ENCODE measurements at places on chromosomes 11 and 22.
A peak's percentile ranks its signal among the peaks of the same experiment; 100 is the strongest.

DNA sequence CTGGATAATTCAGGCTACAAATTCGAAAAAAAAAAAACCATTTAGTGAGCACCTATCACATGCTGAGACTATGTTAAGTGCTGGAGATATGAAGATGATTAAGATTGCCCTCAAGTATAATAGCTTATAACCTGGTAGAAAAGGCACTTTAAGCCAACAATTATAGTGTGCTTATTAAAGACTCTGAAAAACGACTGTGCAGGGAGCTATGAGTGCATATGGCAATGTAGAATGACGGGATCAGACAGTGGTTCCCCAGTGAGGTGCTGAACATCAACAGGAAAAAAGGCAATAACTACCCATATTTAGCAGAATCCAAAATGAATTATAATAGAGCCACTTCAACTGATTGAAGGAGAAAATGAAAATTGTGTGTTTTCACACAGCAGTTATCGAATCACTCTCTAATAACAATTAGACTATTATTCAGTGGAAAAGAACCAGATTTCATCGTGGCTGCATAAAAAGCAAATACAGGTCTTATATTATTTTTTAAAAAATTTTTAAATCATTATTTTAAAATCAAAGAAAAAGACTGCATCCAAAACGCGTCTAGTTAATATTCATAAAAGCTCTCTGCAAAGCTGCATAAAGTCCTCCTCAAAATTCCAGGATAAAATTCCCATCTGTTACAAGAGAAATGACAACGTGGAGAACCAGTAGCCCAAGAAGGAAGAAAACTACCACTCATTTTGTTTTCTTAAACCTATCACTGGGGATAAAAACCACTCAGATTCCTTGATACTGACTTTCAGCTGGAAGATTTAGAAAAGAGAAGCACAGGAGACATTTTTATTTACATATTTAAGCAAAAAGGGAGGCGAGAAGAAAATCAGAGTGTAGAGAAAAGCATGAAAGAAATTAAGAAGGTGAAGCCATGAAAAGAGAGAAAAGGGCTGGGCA, 1.1 kb downstream of the MTMR2 start:
- DNase-seq, result no peak

DNA sequence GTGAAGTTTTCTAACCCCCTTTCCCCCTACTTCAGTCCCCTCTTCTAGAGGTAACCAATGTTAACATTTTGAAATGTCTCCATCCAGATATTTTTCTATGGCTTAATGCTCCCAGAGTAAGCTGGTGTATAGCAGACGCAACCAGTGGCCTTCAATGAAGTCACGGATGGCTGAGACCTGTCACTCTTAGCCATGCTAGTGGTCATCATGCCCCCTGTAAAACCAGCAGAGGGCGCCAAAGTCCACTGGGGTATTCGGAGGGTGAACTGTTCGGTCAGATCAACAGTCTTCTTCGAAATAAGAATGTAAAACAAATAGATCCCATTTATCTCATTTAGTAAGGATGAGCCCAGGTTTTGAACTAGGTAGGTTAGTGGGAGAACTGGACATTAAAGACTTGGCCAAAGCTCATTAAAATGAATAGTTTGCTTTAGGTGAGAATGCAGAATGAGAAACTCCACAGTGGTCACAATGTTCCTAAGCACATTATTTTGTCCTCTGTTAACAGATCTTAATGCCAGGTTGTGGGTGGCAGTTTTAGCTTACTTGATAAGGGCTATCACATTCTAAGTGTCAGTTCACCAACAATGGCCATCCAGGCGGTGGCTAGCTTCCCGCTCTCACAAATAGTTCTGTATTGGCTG, 8.6 kb upstream of the MMP8 start:
- peak; percentile 41 for DNase-seq

DNA sequence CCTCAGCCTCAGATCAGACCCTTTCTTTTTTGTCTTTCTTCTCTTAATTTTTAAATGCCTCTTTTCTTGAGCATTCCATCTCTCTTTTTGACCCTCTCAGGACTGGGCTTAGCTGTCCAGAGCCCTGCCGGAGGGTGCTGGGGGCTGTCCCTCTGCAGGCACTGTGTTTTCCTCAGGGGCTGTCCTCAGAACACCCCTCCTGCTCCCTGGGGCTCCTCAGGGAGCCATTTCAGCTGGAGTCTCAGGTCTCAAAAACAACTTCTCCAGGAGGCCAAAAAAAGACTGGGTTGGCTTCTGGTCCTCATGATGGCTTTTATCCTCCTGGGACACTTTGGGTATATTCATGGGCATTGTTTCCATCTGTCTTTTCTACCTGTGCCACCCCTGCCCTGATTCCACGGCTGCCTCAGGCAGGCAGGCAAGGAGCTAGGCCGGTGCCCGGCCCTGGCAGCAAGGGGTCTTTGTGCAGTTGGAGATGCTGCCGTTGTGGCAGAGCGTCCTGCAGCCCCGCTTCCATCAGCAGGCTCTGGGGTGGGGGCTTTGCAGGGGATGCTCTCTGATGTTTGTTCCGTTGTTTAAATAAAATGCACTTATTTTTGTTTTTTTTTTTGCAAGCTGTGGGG, 85.1 kb downstream of the CEP164 start:
- no peak for DNase-seq

DNA sequence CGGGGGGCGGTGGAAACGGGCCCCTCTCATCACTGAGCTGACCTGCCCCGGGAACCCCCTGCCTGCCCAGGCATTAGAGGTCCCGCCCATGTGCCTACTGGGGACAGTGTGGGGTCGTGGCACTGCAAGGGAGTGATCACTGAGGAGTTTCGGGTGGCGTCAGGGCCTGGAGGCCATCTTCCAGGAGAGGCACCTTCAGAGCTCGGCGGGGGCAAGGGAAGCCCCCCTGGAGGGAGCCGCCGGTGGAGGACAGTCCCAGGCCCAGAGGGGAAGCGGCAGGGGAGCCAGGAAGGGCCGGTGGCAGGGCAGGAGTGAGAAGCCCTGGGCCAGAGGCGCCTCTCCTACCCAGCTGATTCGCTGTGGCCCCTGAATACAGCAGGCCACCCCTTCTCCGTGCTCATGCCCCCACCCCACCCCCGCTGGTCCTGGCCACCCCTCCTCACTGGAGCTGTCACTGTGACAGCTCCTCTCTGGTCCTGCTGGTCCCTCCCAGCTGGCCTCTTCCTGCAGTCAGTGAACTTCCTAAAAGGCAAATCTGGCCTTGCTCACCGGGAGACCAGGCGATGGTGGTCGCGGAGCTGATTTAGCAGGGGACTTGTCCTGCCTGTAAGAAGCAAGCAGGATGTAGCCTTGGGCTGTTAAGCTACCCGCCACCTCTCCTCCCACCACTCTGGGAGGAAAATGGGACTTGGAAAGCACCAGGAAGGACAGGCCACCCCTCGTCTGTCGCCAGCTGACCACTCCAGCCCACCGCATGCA, 2.0 kb upstream of the MAPK11 start:
- no peak for DNase-seq

- DNase-seq, result no peak
These were observed 12.4 kb upstream of the BRSK2 start for GRCh38 chr11:1377231-1377780.

DNA sequence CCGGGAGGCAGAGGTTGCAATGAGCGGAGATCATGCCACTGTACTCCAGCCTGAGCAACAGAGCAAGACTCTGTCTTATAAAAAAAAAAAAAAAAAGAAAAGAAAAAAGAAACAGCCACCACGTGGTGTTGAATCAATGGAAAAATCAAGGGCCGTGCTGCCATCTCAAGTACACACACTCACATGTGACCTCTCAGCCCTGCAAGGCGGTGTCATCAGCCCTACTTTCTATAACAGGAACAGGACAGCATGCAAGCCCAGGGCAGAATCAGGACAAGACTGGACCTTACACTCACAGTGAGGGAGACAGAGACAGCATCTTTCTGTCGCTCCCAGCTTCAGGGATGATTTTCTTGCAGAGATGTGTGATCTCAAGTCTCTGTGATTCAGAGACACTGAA, 179.6 kb downstream of the MPPED1 start:
- DNase-seq, result no peak

DNA sequence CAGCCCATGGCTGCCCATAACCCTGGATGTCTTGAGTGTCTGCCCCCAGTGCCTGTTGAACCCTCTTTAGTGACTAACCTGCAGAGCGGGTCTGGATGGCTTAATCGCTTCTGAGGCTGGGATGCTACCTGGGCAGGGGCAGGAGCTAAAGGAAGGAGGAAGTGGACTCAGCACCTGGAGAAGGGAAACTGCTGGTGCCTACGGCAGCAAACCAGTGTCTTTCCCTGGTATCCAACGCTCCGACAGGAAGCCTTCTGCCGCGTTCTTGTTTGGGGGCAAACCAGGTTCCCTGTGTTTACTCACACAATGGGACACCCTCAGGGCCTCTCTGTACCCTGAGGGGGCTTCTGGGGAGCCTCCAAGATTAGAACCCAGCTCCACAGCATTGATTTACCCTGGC, 38.1 kb upstream of the B3GAT1 start:
- no peak for DNase-seq

GRCh38 chr11:73578592-73579185, 19.2 kb downstream of the FAM168A start:
- no peak for DNase-seq

DNA sequence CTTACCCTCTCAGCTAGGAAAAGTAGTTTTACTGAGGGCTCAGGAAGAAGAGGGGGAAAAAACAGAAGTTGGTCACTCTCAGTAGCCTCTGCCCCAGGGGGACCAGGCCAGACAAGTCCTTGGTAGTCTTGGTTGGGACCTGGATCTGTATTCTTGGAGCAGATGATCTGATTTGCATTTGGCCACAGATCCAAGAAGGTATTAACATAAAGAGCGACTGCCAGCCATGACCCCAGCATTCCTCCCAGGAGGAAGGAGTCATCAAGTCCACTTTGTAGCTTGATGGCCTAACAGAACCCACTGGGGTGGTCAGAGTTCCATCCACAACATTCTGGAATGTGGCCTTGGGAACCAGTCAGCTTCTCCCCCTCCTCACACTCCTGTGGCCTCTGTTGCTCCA, 6.0 kb upstream of the LRRC10B start:
- no peak for DNase-seq
